ENCODE measurements at places on chromosomes 6 and 20.

DNA sequence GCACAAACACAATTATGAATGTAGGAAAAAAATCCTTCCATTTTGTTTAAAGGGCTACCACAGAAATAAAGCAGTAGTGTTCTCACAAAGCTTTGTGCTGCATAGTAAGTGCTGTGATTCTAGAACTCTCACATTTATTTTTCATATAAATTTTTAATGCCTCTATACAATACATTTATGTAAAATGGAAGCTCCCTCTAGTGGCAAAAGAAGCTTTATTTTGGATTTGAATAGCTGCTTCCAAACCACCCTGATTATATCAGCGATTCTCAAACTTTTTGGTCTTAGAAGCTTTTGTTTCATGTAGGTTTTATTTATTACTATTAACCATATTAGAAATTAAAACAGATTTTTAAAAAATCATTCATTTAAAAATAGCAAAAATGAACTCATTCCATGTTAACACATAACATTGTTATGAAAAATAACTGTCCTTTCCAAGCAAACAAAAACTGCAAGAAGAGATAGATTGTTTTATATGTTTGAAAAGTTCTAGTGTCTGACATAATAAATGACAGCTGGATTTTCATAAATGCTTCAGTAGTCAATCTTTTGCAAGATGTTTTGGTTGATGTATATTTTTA, 38.4 kb downstream of the HS3ST5 start:
- DNase-seq = no peak

DNA sequence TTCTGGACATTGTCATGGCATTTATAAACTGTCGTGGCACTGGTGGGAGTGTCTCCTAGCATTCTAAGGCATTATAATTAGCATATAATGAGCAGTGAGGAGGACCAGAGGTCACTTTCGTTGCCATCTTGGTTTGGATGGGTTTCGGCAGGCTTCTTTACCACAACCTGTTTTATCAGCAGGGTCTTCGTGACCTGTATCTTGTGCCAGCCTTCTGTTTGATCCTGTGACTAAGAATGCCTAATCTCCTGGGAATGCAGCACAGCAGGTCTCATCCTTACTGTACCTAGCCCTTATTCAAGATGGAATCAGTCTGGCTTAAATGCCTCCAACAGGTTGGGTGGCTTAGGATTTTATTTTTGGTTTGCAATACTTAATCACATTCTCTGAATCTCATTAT, 142.7 kb upstream of the GGTLC1 start:
- DNase-seq = no peak

- DNase-seq = no peak
Observed at GRCh38 chr6:74167976-74168375, 472.0 kb downstream of the CD109 start.

DNA sequence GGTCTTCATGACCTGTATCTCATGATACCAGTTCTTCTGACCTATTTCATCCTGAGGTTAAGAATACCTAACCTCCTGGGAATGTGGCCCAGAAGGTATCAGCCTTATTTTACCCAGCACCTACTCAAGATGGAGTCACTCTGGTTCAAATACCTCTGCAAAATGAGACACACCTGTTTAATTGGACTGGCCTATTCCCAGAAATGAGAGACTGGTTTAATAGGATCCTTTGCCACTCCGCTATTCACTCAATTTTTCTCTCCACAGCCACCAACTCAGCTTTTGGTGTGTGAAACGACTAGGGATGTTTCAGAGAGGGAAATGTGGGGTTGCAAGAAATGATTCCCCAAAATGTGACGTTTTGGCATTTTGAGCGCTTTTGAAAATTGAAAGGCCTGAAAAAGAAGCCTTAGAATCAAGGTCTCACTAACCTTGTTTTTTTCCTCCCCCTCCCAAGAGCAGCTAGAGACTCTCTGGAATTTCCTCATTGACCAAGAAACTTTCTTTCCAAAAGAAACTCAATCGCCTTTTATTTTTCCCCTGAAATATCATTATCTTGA, 45.5 kb upstream of the RNGTT start:
- no peak for DNase-seq

GRCh38 chr6:149969635-149970034, 5.9 kb downstream of the ULBP1 start:
- no peak for DNase-seq

- DNase-seq = no peak
Observed at GRCh38 chr6:153051801-153052200, 49.3 kb upstream of the MTRF1L start.

- no peak for DNase-seq
Observed at GRCh38 chr6:153032255-153032882, 29.9 kb upstream of the MTRF1L start.

DNA sequence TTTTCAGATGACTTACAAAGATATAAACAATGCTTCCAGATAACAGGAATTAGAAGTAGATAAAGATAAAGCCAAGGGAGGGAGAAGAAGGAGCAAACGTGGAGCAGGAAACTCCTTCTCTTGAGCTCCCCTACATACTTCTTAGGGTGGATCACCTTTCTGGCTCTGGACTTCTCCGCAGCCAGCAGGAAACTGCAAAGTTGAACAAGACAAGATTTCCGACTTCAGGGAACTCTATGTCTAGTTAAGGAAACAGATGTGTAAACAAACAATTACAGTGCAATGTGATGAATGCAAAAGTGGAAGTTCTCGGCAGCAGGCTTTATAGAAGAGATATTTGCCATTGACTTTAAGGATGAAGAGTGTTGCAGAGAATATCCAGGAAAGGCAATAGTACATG, 134.0 kb upstream of the MARCKS start:
- no peak for DNase-seq

GRCh38 chr6:42179945-42180313, 6.8 kb downstream of the GUCA1A start:
- DNase-seq = no peak

GRCh38 chr6:106927531-106928398, 46.8 kb downstream of the CD24 start:
- no peak for DNase-seq

DNA sequence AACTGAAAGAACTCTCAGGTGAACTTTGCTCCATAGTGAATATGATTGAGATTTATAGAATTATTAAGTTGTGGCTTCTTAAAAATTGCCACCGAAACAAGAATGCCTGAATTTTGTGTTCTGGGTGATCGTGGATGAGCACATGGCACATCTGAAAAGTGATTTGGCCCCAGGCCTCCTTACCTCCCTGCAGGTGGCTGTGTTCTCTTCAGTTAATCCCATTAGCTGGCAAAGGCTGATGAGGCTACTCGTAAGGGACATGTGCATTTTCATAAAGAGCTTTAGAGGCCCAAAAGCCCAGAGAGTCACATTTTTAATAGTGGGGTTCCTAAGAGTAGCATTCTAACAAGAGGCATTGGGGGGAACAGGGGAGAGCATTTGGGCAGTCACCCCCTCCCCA, 22.6 kb downstream of the GNAS start:
- DNase-seq = no peak

GRCh38 chr6:11200356-11200755, 32.1 kb downstream of the NEDD9 start:
- no peak for DNase-seq

DNA sequence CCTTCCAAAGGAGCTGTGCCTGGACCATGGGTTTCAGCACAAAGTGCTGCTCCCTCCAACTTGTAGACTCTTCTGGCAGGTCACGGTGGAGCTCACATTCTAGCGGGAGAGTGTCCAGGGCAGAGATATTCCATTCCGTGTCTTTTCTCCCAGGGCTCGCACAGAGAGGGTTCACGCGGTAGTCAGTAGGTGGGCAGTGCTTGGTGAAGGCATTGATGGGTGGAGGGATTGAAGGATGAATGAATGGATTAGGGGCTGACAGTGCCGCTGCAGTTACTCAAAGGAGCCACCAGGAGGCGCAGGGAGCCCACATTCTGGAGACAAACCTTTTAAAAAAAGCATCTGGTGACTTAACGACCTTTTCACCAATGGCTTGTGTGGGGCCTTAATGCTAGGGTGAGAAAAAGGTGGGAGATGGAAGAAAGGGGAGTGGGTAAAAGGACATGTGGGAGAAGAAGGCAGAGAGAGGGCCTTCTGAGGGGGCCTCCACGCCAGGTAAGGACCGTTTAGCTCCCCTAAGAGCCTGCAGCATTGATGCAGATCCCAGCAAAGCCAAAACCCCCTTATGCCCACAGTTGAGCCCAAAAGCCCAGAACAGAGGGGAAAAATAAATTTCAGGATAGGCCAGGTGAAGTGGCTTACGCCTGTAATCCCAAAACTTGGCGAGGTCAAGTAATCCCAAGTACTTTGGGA, 17.5 kb upstream of the FAM110A start:
- no peak for DNase-seq

GRCh38 chr6:33073431-33073871, at the start of gene HLA-DPA1:
HLA-DPA1 (minus strand) TSS chr6:33073649.
- no peak for DNase-seq

DNA sequence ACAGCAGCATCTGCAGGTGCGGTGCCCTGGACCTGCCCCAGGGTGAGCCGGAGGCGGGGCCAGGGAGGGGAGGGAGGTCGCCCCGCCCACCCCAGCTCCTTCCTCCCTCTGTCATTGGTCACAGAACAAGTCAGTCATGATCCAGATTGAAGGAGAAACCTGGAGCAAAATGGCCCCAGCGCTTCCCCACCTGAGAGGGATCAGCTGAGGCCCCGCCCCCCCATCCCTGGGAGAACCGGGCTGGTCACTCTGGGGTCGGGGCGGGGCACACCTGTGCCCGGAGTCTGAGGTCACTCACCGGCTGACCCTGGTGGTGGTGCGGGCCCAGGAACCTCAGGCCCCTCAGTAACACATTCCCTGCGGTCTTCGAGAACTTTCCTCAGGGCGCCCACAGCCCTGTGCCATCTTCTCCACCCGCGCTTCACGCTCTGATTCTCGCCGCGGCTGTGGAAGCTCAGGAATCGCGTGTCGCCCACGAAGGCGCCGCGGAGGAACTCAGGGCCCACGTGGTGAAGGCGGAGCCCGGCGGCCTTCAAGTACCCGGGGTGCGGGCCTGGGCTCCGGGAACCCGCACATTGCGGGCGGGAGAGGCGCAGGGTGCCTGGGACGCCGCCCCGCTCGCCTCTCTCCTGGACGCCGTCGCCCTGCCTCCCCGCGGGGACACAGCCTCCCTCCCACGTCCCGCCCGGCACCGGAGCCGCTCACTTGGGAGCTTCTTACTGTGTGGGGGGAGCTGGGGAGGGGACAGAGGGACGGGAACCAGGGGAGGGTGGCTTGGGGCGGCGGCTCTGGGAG, 36.4 kb upstream of the HLA-C start:
- no peak for DNase-seq

GRCh38 chr6:127302728-127303660, 36.3 kb downstream of the RNF146 start:
- DNase-seq = no peak

GRCh38 chr20:13862245-13862644, 77.4 kb downstream of the NDUFAF5 start:
- no peak for DNase-seq

- DNase-seq = no peak
Observed at GRCh38 chr6:38322138-38322537, 317.6 kb downstream of the BTBD9 start.

- DNase-seq = no peak
Observed at GRCh38 chr6:164533045-164533362, 776.4 kb downstream of the C6orf118 start.

DNA sequence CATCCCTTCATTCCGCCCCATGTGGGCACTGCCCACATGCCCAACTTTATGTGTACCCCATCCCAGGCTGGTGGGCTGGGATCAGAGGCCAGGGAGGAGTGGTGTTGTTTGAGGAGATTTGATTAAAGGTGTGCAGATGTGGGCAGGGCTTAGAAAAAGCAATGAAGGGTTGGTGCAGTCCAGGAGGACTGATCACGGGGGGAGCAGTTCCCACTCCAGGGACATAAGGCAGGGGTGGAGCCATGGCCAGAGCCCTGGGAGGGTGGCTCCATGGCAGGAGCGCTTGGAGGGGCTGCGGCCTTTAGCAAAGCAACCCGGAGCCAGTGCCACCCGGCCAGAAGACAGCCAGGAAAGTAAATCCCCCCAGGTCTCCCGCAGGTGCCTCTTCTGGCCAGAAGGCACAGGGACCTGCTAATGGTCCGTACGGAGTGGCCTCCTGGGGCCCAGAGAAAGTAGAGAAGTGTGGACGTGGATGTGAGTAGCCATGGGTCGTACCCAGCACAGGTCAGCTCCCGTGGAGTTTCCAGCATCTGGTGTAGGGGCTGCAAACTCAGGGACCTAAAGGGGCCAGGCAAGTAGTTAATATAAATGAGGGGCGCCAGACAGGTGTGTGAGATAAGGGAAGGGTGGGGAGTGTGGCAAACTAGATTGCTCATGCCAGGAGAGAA, 62.1 kb upstream of the APCDD1L start:
- no peak for DNase-seq
